Right atrium auricular region (tissue), 2 donors: ENCODE measurements at places on chromosomes 16 and 17. TPM values are rescaled to one million over a fixed set of nuclear protein-coding genes. Genes with fewer than 3 reads are reported as not detected.

PGP gene
- 15.5 TPM for total RNA-seq

ABCA9 gene
- 11.3 TPM for total RNA-seq

GRCh38 chr16:88636488-88637265, 1.7 kb upstream of the IL17C start:
- H3K4me3 ChIP-seq = no peak overlapping the region
- no peaks in the 10 kb centered on the region for H3K4me1 ChIP-seq
- peaks cover 10% of the 10 kb centered on the region for H3K36me3 ChIP-seq

GDE1 gene
- total RNA-seq = 89.9 TPM

GRCh38 chr16:12868169-12868568, 33.2 kb upstream of the SHISA9 start:
- H3K27me3 ChIP-seq = no peaks in the 10 kb centered on the region
- H3K4me3 ChIP-seq = no peak overlapping the region
- no peak overlapping the region for H3K27ac ChIP-seq
- H3K36me3 ChIP-seq = no peaks in the 10 kb centered on the region
- no peaks in the 10 kb centered on the region for H3K4me1 ChIP-seq

GRCh38 chr17:78284146-78284545, 52.7 kb downstream of the TMEM235 start:
- H3K4me1 ChIP-seq = no peaks in the 10 kb centered on the region
- no peak overlapping the region for H3K27ac ChIP-seq
- H3K4me3 ChIP-seq = no peak overlapping the region
- no peaks in the 10 kb centered on the region for H3K27me3 ChIP-seq
- DNase-seq = no peak

SSTR5 gene
- 2.7 TPM for total RNA-seq

DNA sequence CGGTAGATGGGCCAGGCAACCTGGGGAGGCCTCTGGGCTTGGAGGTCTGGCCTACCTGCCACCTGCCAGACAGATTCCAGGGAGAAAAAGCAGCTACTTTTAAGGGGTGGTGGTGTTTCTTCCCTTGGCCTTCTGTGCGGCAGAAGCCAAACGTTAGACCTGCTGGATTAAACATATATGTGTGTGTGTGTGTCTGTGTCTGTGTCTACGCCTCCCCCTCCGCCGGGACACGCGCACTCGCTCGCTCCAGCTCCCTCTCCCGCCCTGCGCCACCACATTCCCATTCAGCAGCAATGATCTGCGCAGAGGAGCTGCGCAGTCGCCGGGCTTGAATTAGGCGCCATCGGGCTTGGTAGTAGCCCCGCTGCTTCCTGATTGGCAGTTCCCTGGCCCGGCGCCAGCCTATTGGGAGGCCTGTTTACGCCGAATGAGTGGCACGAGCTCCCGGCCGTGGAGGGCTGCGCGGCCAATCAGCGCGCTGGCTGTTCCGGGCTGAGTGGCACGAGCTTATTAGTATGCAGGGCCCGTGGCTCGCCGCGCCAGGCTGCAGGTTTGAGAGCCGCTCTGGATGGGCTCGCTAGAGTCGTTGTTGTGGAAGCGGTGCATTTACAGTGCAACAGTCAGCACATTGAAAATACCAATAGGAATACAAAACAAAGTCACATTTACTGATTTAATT, at the start of gene BAHCC1:
BAHCC1 (plus strand) TSS at position 537 of the 679 bp plus-strand sequence. CDS start 4,283 bp downstream, outside the sequence.
- no peaks in the 10 kb centered on the region for H3K27me3 ChIP-seq
- H3K36me3 ChIP-seq = no peaks in the 10 kb centered on the region
- DNase-seq = peak; percentile 100
- peak within 1 kb of the TSS; percentile 97 for H3K27ac ChIP-seq

GRCh38 chr17:17682737-17683680, 1.8 kb downstream of the RAI1 start:
- no peaks in the 10 kb centered on the region for H3K4me1 ChIP-seq
- DNase-seq = no peak
- H3K4me3 ChIP-seq = peak overlapping the region; percentile 68
- no peaks in the 10 kb centered on the region for H3K36me3 ChIP-seq
- H3K27ac ChIP-seq = peak overlapping the region; percentile 97

- no peaks in the 10 kb centered on the region for H3K27me3 ChIP-seq
- H3K27ac ChIP-seq = no peak overlapping the region
- no peak overlapping the region for H3K4me3 ChIP-seq
- peaks cover 16% of the 10 kb centered on the region for H3K4me1 ChIP-seq
Measured at GRCh38 chr17:76660656-76661042, 17.1 kb upstream of the ST6GALNAC1 start.

FOXL1 gene
- 1.3 TPM for total RNA-seq

DNA sequence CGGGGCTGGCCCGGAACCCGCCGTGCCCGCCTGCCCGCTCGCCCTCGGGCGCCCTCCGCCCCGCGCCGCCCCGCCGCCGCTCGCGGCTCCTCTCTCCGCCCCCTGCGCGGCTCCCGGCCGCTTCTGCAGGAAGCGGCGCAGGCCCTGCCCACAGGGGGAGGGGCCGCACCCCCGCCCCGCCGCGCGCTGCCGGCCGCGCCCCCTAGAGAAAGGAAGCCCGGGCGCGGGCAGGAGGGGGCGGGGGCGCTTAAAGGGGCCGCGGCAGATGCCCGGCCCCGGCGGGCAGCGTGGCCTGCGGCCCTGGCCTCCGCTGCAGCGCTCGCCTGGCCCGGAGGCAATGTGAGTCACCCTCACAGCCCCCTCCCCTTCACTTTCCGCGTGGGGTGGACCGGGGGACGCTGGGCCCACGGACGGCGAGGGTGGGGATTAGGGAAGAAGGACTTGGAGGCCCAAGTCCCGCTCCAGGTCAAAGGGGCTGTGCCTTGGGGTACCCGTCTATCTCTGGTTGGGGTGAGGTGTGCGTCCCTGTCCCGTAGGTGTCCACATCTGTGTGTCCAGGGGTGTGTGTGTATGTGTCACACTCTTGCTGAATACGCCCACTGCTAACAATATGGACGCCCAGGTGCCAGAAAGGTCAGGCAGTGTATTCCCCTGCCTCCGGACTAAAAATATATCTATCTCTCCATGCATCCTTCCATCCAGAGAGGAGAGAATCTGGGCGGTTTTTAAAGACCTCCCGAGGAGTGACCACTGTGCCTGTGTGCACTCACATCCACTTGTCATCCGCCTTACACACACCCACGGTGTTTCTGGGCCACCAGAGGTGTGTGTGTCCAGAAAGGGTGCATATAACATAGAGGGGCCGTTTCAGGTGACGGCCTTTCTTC, at the start of gene GIT1:
GIT1 (minus strand) TSS at position 125 of the 887 bp plus-strand sequence. CDS start 270 bp downstream, outside the sequence.
- no peaks in the 10 kb centered on the region for H3K27me3 ChIP-seq
- peak within 1 kb of the TSS; percentile 89 for H3K27ac ChIP-seq
- no peaks in the 10 kb centered on the region for H3K4me1 ChIP-seq
- no peaks in the 10 kb centered on the region for H3K36me3 ChIP-seq
- peak within 1 kb of the TSS; percentile 85 for H3K4me3 ChIP-seq
- no peak for DNase-seq

ARL5C gene
- total RNA-seq = not detected

DNA sequence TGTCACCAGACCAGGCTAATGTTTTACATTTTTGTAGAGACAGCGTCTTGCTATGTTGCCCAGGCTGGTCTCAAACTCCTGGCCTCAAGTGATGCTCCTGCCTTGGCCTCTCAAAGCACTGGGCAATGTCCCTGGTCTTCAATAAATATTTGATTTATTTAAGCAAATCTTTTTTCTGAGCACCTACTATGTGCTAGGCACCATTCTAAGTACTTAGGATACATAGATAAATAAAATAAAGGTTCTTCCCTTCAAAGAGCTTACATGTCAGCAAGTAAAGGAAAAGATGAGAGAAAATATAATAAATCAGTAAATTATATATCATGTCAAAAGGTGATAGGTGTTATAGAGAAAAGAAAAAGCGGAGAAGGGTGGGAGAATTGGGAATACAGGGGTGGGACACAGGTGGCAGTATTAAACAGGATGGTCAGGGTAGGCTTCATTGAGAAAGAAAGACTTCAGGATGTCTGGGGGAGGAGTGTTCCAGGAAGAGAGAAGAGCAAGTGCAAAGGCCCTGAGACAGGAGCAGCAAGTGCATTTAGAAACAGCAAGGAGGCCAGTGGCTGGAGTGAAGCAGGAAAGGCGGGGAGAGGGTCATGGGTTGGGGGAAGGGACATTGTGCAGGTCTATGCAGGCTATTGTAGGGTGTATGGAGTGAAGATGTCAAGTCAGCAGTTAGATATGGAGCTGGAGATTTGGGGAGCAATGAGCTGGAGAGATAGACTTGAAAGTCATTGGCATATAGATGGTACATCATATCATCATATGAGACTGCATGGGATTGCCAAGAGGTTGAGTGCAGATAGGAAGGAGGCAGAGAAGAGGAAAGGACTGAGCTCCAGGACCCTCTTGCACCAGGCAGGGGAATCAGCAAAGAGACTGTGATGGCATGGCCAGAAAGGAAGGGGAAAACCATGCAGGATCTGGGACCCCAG, 11.3 kb downstream of the ABCC3 start:
- H3K4me1 ChIP-seq = peaks cover 6% of the 10 kb centered on the region
- DNase-seq = no peak
- H3K4me3 ChIP-seq = no peak overlapping the region
- H3K27me3 ChIP-seq = no peaks in the 10 kb centered on the region
- no peak overlapping the region for H3K27ac ChIP-seq

DNA sequence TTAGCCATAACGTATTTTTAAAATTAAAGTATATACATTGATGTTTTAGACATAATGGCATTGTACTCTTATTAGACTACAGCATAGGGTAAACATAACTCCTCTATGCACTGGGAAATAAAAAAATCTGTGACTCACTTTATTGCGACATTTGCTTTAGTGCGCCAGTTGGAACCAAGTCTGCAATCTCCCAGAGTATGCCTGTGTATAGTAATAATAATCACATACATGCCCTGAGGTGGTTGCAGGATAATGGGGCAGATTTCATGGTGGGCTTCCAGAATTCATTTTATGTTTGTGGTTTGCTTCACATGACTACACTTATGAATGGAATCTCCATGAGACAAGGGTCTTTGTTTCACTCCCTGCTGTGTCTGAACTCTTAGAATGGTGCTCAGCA, 66.9 kb upstream of the N4BP1 start:
- H3K36me3 ChIP-seq = no peaks in the 10 kb centered on the region
- no peak overlapping the region for H3K27ac ChIP-seq

DNA sequence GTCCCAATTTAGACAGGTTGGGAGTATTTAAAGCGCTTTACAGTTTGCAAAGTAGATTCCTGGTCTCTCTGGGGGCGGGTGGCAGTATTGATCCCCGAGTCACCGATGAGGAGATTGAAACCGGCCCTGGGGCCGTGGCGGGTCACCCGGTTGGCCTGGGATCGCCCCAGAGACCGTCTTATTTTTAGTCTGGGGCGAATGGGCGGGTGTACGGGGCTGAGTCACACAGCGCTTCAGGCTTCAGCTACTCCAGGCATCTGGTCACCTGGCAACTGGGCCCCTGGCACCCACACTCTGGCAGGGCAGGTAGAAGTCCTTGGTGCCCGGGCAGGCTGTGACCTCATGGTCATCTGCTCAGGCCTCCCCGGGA, 669 bp downstream of the MIEF2 start:
- peaks cover 39% of the 10 kb centered on the region for H3K36me3 ChIP-seq
- H3K4me3 ChIP-seq = peak overlapping the region; percentile 90
- H3K27ac ChIP-seq = peak overlapping the region; percentile 97
- peak; percentile 81 for DNase-seq
- no peaks in the 10 kb centered on the region for H3K27me3 ChIP-seq

GRCh38 chr16:57570301-57571070, 28.0 kb downstream of the ADGRG5 start:
- H3K27ac ChIP-seq = no peak overlapping the region
- H3K4me3 ChIP-seq = no peak overlapping the region
- peak; percentile 18 for DNase-seq
- no peaks in the 10 kb centered on the region for H3K36me3 ChIP-seq

TBC1D26 gene
- total RNA-seq = not detected

RAB11FIP3 gene
- total RNA-seq = 43.8 TPM

GRCh38 chr17:6045621-6046357, 24.4 kb upstream of the WSCD1 start:
- H3K4me3 ChIP-seq = no peak overlapping the region
- H3K36me3 ChIP-seq = no peaks in the 10 kb centered on the region
- no peaks in the 10 kb centered on the region for H3K27me3 ChIP-seq
- no peaks in the 10 kb centered on the region for H3K4me1 ChIP-seq
- no peak overlapping the region for H3K27ac ChIP-seq
- DNase-seq = no peak

GRCh38 chr16:10561425-10561824, 19.0 kb downstream of the EMP2 start:
- H3K4me3 ChIP-seq = no peak overlapping the region
- H3K4me1 ChIP-seq = peaks cover 92% of the 10 kb centered on the region
- peak overlapping the region; percentile 90 for H3K27ac ChIP-seq
- H3K27me3 ChIP-seq = no peaks in the 10 kb centered on the region

DNA sequence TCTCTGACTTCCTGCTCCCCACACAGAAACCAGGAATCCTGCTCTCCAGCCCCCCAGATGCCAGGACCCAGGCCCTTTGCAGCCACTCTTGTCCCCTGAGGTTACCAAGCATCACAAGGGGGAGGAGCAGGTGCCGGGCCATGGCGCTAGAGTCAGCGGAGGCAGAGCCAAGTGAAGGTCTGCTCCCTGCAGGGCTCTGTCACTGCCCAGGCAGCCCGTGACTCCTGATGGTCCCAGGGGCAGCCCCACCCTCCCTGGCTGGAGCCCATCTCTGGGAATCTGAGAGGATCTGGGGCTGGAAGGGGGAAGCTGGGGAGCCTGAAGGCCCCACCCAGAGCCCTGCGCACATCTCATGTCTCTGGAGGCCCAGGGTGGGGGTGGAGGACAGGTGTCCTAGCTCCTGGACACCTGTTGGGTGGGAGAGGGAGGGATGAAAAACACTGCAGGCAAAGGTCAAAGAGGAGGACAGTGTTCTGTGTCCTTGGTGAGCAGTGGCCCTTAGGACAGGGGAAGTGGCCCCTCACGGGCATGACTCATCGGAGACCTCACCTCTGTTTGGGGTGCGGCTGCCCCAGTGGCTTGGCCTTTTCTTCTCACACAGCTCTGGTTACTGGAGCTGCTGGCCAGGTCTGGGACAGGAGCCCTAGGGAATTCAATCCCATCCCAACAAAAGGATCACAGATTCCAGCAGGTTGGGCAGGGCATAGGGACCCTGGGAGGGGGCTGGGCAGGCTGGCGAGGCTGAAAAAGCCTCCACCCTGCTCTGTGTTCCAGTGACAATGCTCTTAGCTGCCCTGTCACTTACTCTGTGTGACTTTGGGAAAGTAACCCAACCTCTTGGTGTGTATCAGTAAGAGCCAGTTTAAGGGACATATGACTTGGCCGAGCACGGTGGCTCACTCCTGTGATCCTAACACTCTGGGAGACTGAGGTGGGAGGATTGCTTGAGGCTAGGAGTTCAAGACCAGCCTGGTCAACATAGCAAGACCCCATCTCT, at the start of gene PRSS36:
PRSS36 (minus strand) TSS at position 173 of the 997 bp plus-strand sequence; CDS start at position 142, 31 bp downstream.
- H3K27ac ChIP-seq = no peak within 1 kb of the TSS
- no peaks in the 10 kb centered on the region for H3K4me1 ChIP-seq
- no peaks in the 10 kb centered on the region for H3K36me3 ChIP-seq
- H3K27me3 ChIP-seq = peaks cover 7% of the 10 kb centered on the region
- no peak within 1 kb of the TSS for H3K4me3 ChIP-seq

- peaks cover 8% of the 10 kb centered on the region for H3K36me3 ChIP-seq
- H3K27me3 ChIP-seq = no peaks in the 10 kb centered on the region
- H3K4me3 ChIP-seq = peak within 1 kb of the TSS; percentile 99
- no peaks in the 10 kb centered on the region for H3K4me1 ChIP-seq
- peak; percentile 65 for DNase-seq
Measured at GRCh38 chr17:62064791-62065563, at the start of gene MED13. Gene MED13 (minus strand): TSS chr17:62065278. CDS start chr17:62065205, 73 bp downstream.
